Brain microvascular endothelial cell (primary cell): ENCODE measurements at places on chromosomes 6 and 20.

- DNase-seq: no peak
Observed at GRCh38 chr6:125526007-125526720, 223.3 kb upstream of the HEY2 start.

DNA sequence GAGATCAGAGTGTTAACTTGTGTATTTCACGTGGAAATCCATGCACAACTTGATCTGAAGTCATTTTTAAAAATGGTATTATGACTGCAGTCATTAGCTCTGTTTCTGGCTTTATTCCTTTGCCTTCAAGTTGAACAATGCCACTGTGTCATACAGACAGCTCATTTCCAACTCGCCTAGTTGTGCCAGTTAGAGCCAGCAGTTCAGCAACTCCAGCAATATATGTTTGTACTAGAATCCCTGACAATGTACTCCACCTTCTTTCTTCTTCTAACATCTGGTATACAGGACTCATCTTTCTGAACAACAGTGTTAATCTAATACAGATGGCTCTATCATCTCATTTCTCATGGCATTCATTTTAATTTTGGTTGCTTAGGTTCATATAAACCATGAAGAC, 418.3 kb upstream of the POU3F2 start:
- no peak for DNase-seq

DNA sequence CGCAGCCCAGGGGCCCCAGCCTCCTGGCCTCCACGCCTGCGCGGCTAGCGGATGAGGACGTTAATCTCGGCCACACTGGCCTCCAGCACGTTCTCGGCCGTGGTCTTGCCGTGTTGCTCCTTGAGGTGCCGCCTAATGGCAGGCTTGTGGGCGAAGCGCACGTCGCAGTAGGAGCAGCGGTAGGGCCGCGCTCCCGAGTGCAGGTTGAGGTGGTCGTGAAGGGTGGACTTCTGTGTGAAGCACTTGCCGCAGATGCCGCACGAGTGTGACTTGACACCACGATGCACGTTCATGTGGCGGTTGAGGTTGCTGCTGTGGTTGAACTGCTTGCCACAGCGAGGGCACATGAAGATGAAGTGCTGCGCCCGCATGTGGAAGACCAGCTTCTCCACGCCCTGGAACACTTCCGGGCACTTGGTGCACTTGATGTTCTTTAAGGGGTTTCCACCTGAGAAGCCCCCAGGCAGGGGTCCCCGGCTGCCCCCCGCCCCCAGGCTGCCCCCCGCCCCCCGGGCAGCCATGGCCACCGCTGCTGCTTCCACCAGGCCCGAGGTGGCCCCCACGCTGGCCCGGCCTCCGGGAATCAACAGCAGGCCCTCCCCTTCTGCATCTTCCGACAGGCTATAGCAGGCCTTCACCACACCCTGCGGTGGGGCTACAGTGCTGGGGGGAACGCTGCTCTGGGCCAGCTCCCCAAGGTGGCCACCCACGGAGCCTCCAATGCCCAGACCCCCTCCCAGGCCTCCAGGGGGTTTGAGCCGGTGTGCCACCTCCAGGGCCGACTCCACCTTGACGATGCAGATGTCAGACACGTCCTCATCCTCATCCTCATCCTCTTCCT, 1.8 kb downstream of the ZBTB12 start:
- DNase-seq: no peak

DNA sequence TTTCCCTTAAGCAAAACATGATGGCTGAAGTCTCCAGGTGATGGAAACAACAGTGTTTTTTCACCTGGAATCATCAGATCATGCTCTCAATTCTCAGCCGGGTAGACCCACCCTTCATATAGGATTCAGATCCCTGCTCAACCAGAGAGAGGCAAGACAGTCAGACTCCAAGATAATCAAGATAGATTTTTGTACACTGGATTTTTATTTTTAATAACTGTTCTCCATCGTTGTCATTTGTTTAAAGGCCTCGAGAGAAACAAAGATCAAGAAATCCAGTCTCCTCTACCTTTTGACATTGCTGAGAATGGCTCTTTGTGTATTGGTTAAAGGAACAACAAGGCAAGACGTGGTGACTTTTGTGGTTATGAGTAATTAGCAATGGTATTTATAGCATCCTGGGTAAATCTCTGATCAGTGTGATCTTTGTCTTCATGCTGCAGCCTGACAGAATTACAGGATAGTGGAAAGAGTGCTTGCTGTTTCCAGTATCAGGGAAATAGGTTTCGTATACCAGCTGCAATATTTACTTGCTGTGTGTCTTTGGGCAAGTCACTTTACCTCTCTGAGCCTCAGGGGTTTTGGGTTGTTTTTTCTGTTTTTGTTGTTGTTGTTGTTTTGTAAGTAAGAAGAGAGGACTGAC, 29.9 kb downstream of the ID4 start:
- peak; percentile 55 for DNase-seq
